CD4-positive, alpha-beta T cell (primary cell): ENCODE measurements at places on chromosomes 2 and 18. TPM values are rescaled to one million over a fixed set of nuclear protein-coding genes. Genes with fewer than 3 reads are reported as not detected.

- H3K4me3 ChIP-seq: no peak overlapping the region
- no peak for DNase-seq
- no peak overlapping the region for H3K27ac ChIP-seq
- no peaks in the 10 kb centered on the region for H3K27me3 ChIP-seq
Measured at GRCh38 chr18:64203295-64203694, 54.4 kb upstream of the LINC00305 start.

DNA sequence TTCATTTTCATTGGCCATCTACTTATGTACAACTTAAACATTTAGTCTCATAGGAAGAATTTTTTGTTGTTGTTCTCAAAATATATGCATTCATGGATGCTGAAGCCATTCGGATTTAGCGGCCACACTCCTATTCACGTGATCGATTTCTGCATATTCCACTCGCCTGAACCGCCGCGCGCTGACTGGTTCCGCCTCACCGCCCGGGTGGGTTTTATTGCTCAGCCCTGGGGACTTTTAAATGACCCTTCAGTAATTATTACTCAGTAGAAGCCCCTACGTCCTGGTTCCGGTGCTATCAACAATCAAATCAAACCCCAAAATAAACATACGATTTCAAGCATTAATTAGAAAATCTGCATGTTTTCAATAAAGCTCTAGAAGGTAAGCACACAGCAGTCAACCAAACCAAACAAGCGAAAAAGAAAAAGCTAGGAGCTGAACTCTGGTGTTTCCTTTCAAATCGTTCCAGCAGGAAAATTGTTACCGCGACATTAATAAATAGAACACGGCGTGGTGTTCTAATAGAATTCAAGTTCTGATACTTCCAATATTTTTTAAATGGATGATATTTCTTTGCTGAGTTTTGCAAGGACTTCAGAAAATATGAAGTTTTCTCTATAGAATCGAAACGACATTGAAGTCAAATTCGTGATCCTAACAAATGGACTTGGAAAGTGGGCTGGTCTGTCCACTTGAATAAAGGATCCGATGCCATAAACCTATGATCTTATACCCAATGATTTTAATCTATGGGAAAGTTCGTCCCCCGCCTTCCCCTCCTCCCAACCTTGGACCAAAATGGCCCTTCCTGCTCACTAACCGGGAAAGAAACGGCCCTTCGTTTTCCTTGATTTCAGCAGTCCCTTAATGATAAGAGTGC lies 9.3 kb downstream of the PAX3 start:
- no peak overlapping the region for H3K4me3 ChIP-seq
- DNase-seq: no peak
- no peak overlapping the region for H3K27ac ChIP-seq
- H3K36me3 ChIP-seq: no peaks in the 10 kb centered on the region
- peaks cover 5% of the 10 kb centered on the region for H3K4me1 ChIP-seq

- H3K27me3 ChIP-seq: peaks cover 3% of the 10 kb centered on the region
- no peaks in the 10 kb centered on the region for H3K36me3 ChIP-seq
- no peak for DNase-seq
- no peak overlapping the region for H3K4me3 ChIP-seq
- no peak overlapping the region for H3K27ac ChIP-seq
Measured at GRCh38 chr2:21055879-21056790, 12.3 kb upstream of the APOB start.

DNA sequence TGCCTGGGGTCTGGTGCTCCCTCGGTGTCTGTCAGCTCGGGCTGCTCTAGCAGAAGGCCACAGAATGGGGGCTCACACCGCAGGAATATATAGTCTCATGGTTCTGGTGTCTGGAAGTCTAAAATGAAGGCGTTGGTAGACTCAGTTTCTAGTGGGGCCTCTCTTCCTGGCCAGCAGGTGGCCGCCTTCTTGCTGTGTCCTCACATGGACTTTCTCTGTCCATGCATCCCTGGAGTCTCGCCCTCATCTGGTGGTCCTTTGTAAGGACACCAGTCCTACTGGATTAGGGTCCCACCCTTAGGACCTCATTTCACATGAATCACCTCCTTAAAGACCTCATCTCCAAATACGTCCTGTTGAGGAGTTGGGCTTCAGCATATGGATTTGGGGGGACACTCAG lies 65.7 kb downstream of the RRM2 start:
- H3K27ac ChIP-seq: no peak overlapping the region
- H3K4me1 ChIP-seq: no peaks in the 10 kb centered on the region
- DNase-seq: no peak
- no peaks in the 10 kb centered on the region for H3K36me3 ChIP-seq

The HOXD1 gene
- not detected for total RNA-seq

The CHST10 gene
- total RNA-seq: 1.9 TPM

The PTH2R gene
- total RNA-seq: not detected

The LOXHD1 gene
- not detected for total RNA-seq
